Activated CD8-positive, alpha-beta memory T cell treated with anti-CD3 and anti-CD28 coated beads for 4 hours (primary cell): ENCODE measurements at places on chromosomes 7 and 10.

DNA sequence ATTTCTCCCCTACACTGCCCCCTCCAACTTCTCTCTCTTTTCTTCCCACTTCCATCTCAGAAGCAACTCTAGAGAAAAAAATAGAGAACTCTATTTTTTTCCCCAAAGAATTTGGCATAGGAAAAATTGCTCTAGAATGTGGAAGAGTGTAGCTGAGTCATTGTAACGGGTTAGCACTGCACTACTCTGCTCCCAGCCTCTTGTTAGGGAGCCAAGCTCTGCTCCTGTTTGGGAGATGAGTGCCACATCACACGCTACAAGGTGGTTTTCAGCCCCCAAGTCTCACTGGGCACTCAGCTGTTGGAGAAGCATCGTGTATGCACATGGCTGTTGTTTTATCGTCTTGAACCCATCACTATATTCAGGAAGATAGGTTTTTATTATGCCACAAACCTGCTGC, 136.4 kb downstream of the BMPER start:
- no peak for DNase-seq

- DNase-seq = no peak
Measured at GRCh38 chr7:29364661-29365060, 170.1 kb downstream of the CHN2 start.

GRCh38 chr10:35365994-35366393, 29.7 kb downstream of the CCNY start:
- no peak for DNase-seq

DNA sequence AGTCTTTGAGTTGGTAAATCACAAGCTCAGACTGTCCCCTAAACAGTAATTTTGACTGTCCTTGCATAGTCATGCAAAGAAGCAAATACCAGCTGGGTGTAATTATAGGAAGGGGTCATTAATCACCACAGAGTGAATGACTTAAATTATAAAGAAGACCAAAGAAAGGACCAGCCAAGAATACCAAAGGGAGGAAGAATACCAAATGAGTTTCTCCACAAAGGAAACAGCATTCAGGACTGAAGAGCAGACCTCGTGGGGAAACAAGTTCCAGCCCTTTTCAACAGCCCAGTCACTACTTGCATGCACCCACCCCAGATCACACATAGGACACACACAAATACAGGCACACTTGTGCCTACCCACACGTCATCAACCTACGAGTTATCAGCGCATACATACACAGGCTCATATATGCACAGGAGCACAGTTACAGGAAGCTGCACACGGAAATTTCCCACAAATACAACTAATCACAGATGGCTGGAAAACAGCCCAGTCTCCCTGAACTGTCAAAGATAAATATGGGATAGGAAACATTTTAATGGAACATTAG, 77.6 kb downstream of the DENND2A start:
- DNase-seq = no peak

DNA sequence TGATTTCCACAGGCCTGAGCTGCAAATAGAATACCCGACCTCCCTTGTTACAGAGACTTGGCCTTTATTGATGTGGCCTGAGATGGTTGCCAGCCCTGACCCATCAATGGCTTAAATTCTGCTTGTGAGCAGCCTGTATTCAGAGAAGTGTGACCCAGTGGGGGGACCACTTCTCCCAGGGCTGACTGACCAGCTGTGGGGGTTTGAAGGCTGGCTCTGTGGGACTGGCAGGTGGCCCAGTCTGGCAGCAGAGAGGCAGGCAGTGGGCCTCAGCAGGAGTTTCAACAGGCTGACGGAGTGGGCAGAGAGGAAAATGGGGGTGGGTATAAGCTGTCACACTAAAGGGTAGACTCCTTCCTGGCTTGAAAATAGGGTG, 12.2 kb upstream of the PPIF start:
- no peak for DNase-seq

GRCh38 chr7:41917-42565, 150.3 kb upstream of the FAM20C start:
- DNase-seq = no peak

- DNase-seq = no peak
Measured at GRCh38 chr10:5344746-5345145, 20.0 kb upstream of the UCN3 start.

- DNase-seq = no peak
Measured at GRCh38 chr10:86944471-86944870, 12.9 kb downstream of the MMRN2 start.

DNA sequence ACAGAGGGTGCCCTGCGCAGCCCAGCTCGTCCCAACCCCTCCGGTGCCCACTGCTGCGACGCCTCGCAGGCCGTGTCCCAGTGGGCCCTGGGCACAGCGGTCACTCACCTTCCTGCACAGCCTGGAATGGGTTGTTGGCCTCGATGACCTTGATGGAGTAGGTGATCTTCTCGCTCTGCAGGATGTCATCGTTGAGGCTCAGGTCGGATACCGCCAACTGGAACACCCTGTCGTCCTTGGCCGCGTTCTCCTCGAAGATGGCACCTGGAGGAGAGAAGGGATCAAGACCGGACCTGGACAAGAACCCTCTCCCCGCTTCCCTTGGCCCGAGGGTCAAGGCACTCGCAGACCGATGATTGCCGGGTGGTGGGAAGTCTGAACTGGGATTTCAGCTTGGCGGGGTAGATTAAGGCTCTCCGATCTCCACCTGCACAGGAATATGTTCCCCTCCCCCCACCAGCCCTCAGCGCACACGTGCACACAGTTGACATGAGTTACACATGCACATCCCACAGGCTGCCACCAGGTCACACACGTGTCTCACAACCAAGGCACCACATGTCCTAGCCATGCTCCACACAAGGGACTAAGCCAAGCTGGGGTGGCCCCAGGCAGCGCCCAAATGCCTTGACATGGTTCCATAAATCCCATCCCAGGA, 2.6 kb downstream of the GRID1 start:
- no peak for DNase-seq

GRCh38 chr10:87657371-87657770, 2.3 kb upstream of the PAPSS2 start:
- DNase-seq = no peak

- no peak for DNase-seq
Measured at GRCh38 chr10:9823268-9823930, 1194.3 kb upstream of the CELF2 start.

DNA sequence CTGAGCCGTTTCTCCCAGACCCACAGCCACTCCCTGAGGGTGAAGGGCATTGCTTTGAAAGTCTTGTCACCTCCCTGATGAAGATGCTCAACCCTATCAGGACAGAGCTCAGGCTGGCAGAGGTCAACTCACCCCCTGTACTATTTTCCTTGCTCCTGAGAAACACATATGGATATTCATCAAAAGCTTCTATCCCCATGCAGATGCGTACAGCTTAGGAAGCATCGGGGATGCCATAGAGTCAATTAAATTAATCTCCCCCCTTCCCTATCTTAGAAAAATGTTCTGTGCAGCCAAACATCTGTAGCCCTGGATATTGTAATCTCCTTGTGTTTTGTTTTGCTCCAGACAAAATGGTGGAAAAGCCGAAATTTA, 67.2 kb downstream of the EMX2 start:
- DNase-seq = no peak

GRCh38 chr7:40701836-40702551, 567.2 kb downstream of the SUGCT start:
- DNase-seq = no peak

DNA sequence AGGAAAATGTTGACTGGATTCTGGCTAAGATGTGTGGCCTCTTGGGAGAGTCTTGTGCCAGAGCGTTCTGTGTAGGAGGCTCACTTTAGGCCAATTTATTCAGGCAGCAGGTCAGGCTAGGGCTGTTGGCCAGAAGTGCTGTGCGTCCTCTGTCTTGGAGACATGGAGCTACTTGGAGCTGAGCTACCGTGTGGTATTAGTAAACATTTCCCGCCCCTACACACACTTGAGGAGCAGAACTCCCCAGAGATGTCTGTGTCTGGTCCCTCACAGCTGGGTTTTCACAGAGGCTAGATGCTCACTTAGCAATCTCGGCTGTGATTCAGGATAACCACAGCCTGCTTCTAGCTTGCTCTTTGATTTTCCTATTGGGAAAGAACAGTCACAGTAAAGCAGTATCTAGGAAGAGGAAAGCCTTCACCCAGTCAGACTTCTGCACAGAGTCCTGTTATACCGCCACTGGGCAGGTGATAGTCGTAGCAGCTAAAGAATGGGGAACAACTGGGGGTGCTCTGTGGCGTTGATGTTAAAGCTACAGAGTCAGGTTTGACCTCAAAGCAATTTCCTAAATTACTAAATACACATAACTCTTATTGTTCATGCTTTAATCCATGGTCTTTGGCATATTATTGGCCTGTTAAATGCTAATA, 86.7 kb downstream of the MDFIC start:
- DNase-seq = no peak

DNA sequence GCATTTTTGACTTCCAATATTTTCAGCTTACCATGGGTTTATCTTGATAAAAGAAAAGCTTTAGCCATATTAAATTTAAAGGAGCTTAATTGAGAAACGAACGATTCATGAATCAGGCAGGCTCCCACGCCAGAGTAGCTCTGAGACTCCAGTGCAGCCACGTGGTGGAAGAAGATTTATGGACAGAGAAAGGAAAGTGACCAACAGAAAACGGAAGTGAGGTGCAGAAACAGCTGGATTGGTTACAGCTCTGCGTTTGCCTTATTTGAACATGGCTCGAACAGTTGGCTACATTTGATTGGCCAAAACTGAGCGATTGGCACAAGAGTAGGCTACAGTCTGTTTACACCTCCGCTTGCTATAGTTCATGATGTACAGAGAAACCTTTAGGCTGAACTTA, 395.4 kb downstream of the GATA3 start:
- DNase-seq = no peak

DNA sequence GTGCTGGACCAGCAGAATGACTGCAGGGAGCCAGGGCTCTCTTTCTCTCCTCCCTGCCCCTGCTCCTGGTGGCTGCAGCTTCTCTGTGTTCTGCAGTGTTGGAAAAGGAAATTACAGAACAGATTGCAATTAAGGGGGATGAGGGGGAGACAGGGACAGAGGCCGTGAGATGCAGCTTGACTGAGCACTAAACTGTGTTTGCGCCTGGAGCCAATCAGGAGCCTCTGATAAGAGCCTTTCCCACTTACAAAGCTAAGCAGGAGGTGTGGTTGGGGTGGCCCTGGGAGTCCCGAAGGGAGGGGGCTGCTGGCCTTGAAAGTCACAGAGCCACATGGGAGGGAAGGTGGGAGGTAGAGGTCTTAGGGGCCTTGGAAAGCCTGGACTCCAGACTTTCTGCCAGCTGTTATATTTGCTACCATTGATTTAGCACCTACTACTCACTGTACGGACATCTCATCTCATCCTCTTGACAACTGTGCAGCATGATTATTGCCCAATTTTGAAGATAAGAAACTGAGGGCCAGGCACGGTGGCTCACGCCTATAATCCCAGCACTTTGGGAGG, 26.7 kb downstream of the TRIM8 start:
- DNase-seq = no peak

- DNase-seq = no peak
Measured at GRCh38 chr10:100791369-100792058, 46.1 kb downstream of the PAX2 start.

- DNase-seq = no peak
Measured at GRCh38 chr10:29437871-29438270, 149.0 kb downstream of the LYZL1 start.

DNA sequence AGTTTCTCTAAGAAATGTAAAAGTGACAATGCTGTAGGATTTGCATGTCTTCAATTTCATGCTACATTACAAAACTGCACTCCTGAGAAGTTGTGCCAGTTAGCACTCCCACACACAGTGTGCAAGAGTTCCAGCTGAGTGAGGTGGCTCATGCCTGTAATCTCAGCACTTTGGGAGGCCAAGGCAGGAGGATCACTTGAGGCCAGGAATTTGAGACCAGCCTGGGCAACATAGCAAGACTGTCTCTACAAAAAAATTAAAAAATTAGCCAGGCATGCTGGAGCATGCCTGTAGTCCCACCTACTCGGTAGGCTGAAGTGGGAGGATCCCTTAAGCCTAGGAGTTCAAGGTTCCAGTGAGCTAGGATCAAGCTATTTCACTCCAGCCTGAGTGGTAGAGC, 44.6 kb downstream of the FRA10AC1 start:
- DNase-seq = no peak

- DNase-seq = no peak
Measured at GRCh38 chr7:23230641-23231101, 15.9 kb upstream of the GPNMB start.
